Cerebellar cortex (tissue), 1 donor: ENCODE measurements at places on chromosomes 2 and 18.

DNA sequence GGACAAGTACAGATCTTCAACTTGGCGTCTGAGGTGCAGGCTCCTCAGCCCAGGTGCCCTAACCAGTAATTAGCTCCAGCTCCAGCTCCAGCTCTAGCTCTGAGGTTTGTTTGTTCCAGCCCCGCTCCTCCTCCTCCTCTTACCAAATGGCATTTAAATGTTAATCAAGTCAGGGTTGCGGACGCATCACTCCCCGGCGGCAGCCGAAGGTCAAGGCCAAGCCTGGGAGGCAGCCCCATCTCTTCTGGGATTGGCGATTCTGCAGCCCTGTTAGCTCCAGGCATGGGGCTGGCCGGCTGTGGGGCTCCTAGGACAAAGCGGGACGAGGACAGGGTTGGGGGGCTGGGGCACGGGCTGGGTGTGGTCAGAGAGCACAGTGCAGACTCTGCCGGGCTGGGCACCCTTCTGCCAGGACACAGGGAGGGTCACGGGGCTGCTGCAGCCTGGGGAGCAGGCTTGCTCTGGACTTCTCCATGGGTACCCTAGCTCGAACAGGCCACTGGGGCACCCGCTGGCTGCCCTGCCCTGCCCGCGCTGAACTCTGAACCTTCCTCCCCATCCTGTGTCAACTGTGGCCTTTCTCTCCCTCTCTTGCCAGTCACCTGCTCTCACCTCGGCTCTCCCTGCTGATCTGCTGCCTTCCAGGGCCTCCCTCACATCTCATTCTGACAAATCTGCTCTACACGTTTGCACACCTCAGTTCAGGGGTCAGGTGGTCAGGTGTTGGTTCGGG, 203.3 kb downstream of the CELF4 start:
- no peak for DNase-seq

- no peak for DNase-seq
These were observed 114.8 kb upstream of the PTPRM start for GRCh38 chr18:7452331-7452730.

- no peak for DNase-seq
These were observed 166.5 kb downstream of the MTX2 start for GRCh38 chr2:176435729-176436128.

DNA sequence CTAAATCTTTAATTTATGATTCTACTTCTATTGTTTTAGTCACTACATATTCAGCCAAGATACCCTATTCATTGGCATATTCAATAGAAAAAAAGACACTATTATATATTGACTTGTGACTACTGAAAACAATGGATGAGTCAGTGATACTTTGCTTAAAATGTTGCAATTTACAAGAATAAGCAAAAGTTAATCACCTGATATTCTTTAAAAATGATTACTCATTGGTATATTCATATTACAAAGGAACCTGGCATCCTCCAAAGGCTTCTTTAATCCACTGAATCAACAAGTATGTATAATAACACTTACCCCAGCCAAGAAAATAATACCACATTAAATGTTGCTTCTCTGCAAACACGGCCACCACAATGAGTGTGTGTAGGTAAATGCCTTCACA, 87.8 kb downstream of the CALCRL start:
- DNase-seq, result no peak

- no peak for DNase-seq
These were observed 142.0 kb upstream of the DNMT3A start for GRCh38 chr2:25483607-25484266.
